ENCODE measurements at places on chromosomes 7 and 10. TPM values are rescaled to one million over a fixed set of nuclear protein-coding genes. Genes with fewer than 3 reads are reported as not detected.

DNA sequence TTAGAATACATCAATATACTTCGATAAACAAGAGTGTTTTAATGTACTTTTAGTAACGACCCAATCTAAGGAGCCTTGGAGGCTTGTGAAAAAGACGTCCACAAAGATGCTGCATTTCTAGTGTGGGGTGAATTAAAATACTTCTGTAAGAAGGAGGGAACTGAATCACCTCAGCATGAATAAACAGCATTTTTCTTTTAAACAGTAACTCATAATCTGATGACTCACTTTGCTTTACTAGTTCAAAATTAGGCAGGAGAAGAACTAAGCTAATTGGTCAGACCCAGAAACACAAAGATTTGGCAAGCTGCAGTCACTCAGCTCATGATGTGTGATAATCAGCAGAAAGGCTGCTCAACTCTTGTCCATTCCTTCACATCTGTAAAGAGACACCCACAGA lies 24.2 kb downstream of the NCOA4 start:
- no peak for DNase-seq

Gene GARIN1A
- 1.5 TPM for total RNA-seq

DNA sequence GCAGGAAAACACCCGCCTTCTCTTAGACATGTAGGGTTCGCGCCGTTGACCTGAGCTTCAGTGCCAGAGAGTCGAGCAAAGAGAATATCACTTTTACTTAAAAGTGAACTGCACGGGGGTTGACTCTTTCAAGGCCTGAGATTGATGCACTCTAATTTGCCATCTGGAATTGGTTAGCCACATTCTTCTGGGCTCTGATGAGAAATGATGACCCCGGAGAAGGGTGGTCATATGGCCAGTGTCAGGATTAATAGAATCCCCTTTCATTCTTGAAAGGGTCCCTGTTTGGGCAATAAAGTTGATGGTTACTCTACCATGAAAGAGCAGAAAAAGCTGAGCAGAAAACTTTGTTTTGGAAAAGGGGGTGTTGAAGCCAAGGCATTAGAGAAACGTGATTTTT lies 31.2 kb downstream of the GRK5 start:
- no peak for DNase-seq

- DNase-seq, result peak; percentile 90
Observed at GRCh38 chr7:2126621-2127020, 106.1 kb downstream of the MAD1L1 start.

Gene SPDYE8
- not detected for total RNA-seq

Gene KCP
- 0.19 TPM for total RNA-seq

GRCh38 chr10:63899673-63900300 lies 378.6 kb downstream of the REEP3 start:
- DNase-seq, result no peak

- DNase-seq, result peak; percentile 84
Observed at GRCh38 chr7:88312061-88312663, 5.5 kb upstream of the STEAP4 start.

Measured in myocyte (in vitro differentiated cells).